Putamen (tissue), 1 donor: ENCODE measurements at places on chromosomes 1 and 21.

GRCh38 chr1:163046071-163046470 lies 23.1 kb upstream of the RGS4 start:
- no peak for DNase-seq

DNA sequence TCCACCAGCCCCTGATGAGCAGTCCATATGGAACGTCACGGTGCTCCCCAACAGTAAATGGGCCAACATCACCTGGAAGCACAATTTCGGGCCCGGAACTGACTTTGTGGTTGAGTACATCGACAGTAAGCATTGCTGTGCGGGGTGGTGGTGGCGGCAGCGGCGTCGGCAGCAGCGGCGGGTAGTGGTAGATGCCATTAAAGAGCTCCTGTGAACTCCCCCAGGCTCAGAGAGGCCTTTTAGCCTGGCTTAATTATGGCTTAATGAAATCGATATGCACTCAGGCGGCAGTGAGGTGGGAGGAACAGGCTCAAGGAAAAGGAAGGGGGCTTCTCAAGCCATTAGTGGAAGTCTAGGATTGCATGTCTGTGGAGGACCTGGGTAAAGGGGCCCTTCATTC lies 41.9 kb upstream of the CNTN2 start:
- DNase-seq, result no peak

- DNase-seq, result no peak
These were observed 195.6 kb upstream of the ZRANB2 start for GRCh38 chr1:71276466-71276865.

- no peak for DNase-seq
These were observed 164.8 kb downstream of the TNFSF18 start for GRCh38 chr1:172885971-172886370.

DNA sequence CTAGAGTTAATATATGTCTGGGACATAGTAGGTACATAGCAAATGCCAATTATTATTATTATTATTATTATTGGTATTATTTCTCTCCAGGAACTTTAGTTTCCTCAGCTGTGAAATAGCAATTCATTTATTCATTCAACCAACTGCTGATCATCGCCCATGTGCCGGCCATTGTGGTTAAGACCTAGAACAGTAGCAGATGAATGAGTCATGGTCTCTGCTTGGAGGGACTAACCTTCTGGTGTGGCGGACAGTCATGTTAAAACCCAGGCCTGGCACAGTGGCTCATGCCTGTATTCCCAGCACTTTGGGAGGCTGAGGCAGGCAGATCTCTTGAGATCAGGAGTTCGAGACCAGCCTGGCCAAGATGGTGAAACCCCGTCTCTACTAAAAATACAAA lies 23.8 kb upstream of the LDLRAP1 start:
- DNase-seq, result no peak

DNA sequence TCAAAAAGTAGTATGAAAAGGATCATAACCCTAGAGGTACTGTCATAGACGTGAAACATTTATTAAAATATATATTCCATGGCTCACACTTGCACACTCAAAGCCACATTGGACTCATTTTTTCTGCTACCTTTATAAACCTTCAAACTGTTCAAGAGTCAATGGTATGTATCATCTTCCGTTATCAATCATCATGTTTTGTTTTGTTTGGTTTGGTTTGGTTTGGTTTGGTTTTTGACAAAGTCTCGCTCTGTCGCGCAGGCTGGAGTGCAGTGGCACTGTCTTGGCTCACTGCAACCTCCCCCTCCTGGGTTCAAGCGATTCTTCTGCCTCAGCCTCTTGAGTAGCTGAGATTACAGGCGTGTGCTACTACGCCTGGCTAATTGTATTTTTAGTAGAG lies 1.8 kb downstream of the IFNAR2 start:
- no peak for DNase-seq

- no peak for DNase-seq
These were observed 236.2 kb downstream of the NFIA start for GRCh38 chr1:61318319-61319125.

DNA sequence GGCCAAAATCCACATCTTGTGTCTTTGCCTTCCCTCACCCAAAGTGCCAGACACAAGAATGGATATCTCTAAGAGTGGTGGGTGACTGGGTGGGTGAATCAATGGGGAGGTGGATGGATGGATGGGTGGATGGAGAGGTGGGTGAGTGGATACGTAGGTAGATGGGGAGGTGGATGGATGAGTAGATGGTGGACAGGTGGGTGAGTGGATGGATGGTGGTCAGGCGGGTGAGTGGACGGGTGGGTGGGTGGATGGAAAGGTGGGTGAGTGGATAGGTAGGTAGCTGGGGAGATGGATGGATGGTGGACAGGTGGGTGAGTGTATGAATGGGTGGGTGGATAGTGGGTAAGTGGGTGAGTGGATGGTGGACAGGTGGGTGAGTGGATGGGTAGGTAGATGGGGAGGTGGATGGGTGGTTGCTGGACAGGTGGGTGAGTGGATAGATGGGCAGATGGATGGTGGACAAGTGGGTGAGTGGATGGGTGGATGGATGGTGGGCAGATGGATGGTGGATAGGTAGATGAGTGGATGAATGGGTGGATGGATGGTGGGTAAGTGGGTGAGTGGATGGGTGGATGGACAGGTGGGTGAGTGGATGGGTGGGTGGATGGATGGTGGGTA lies 34.2 kb downstream of the SLC19A1 start:
- no peak for DNase-seq

DNA sequence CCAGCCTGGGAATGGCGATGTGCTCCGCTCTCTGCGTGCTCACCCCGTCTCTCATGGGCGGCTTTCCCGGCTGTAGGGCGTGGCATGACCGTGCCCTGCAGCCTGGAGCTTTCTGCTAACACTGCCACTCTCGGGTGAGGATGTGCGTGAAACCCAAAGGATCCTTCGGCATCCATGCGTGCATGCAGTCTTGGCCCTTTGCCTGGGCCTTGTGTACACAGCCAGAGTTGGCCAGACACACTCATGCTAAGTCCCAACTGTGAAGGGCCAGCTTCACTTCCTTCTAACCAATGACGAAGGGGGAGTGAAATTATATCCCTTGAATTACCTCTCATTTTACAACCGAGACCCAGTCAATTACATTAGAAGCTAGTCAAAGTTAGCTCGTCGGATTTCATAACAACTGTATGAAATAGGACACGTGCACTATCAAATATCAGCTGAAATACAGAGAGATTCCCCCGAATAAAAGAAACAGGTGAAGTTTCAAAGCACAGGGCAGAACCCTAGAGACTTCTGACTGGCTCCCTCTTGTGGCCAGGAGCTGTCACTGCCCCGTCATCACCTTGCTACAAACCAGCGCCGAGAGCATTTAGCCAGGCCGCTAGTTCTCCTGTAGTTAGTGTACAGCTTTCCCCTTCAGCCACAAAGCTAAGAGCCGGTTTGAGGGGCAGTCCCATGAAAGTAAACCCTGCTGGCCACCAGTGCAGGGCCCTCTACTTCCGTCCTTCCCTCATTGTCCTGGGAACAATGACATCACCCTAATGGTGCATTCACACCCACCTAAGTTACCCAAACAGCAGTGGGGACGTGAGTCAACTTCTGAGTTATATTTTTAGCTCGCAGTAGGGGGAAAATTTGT lies 63.4 kb upstream of the COA6 start:
- DNase-seq, result no peak

GRCh38 chr1:173937062-173937461 lies 19.9 kb upstream of the SERPINC1 start:
- DNase-seq, result no peak

GRCh38 chr1:42676534-42677087 lies 5.6 kb upstream of the YBX1 start:
- DNase-seq, result no peak

DNA sequence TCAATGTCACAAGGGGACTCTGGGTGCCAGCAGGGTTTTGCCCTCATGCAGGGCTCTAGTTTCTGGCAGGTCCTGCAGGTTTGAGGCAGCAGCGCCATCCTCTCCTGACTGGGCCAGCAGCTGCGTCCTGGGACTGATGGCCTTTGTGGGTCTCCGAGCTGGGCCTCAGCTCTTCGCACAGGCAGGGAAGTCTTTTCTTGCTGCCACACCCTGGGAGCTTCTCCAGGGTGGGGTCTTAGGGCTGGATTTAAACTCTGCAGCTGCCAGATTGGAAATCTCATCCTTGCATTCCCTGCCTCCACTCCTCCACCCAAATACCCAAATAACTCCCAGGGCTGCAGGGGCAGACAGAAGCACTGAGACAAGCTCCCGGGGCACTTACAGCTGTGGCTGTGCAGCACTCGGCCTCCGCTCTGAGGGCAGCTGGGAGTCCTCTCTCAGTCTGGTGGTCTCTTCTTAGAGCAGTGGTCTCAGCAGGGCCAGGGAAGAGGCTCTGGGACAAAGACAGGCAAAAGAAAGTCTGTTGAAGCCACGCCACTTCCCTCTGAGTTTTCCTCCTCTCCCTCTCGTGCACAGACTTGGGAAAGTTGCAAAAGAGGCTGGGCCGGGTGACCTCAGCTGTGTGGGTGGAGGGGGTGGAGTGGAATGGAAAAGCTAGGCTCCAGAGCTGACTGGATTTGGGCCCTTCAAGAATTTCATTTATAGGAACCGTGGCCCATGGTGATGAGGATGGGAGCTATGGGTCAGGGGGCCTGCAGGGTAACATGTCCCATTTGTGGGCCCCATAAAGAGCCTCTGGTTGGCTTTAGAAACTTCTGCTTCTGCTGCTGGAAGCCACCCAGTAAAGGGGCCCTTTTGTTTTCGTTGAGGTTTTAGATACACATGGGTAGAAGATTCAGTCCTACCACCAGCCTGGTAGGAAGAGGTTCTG lies at the start of gene RAB7B:
RAB7B (minus strand) TSS at position 525 of the 931 bp plus-strand sequence. CDS start 9,260 bp downstream, outside the sequence.
- no peak for DNase-seq

- no peak for DNase-seq
These were observed 98.6 kb downstream of the SIPA1L2 start for GRCh38 chr1:232531291-232531690.

DNA sequence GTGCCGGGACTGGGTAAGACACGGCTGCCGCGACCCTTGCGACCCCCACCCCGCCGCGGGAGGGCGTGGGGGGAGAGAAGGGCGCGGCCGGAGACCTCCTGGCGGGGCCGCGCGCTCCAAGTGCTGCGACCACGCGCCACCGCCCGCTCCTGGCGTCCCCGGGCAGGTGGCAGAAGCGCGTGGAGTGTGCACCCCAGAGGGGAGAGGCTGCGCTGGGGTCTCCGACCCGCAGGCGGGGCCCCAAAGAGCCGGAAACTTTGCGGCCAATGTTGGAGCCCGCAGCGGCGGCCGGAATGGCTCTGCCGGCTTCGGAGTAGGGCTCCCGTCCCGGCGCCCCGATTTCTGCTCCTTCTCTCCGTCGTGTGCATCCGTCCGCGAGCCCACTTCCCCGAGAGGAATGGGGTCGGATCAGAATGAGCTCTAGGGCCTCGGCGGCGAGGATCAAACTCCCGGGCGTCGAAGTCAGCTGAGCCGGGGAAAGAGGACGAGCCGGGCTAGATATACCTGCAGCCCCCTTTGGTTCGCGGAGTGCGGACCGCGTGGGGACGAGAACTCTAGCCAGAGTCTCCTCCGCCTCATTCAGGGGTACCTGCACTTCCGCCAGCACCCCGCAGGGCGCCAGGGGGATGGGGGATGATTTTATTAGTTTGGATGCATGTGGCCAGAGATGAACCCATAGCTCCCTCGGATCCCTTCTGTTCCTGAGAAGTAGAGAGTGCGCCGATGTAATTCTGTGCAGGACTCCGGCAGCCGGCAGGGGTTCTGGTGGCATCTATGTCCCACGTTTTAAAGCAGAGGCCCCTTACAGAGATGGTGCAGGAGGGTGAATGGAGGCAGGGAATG lies 751 bp downstream of the STUM start:
- DNase-seq, result no peak

DNA sequence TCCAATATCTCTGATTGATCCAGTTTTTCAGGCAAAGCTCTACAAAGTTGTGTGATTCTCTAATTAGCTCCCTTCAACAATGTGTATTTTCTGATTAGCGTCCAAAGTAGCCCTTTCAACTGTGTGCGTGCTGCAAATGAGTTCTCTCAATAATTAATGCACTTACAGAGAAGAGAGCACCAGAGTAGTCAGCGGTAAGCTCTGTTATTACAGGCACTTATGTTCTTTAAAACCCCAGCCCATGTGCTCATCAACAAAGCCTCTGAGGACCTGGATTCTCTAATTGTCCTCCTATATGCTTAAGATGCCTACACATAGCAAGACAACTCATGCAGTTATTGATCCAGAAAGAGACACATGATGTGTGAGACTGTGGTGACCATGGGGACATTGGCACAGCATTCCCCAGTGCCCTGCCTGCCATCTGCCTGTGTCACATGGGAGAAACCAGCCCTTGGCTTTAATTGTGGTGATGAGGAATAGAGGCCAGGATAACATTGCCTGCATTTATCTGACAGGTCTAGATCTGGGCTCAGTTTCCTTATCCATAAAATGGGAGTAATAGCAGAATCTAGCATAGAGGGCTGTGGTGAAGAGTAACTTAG lies 151.7 kb downstream of the PCP4 start:
- DNase-seq, result no peak

DNA sequence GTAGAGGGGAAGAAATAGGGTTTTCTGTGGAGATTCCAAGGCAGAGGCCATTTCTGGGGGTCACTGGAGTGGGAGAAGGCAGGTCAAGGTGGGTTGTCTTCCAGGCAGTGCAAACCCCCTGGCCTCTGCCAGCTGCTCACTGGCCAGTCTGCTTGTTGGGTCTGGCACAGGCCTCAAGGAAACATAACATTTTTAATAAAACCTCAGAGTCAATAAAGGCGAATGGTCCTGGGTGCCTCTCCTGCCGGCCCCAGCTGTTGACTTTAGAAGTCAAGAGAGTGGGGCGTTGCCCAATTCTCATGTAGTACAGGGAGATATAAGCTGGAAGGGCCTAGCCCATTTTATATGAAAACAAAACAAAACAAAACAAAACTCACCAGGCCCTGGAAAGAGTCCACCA lies 36.6 kb downstream of the RUNX3 start:
- no peak for DNase-seq

GRCh38 chr1:62247391-62248168 lies 52.9 kb downstream of the L1TD1 start:
- no peak for DNase-seq

GRCh38 chr1:228998179-228998578 lies 262.9 kb downstream of the RHOU start:
- DNase-seq, result no peak
